T-helper 2 cell (primary cell): ENCODE measurements at places on chromosomes 4 and X.

GRCh38 chr4:155855897-155856296 lies 10.2 kb downstream of the ASIC5 start:
- DNase-seq, result no peak

DNA sequence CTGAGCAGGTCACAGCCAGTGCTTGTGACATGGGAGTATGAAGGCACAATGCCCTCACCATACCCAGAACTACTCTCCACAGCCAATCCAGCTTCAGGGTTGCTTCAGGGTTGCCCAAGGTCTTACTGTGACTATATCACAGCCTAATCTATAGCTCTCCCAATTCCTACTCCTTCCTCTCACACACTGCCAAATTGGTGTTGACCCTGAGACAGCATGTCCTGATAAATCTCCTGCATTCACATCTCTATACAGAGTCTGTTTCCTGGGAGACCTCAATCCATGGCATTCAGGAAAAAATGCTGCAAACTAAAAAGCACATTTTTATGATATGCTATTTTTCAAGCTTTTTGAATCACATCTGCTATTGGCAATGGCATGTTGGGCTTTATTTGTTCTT lies 456.7 kb downstream of the GRID2 start:
- no peak for DNase-seq

DNA sequence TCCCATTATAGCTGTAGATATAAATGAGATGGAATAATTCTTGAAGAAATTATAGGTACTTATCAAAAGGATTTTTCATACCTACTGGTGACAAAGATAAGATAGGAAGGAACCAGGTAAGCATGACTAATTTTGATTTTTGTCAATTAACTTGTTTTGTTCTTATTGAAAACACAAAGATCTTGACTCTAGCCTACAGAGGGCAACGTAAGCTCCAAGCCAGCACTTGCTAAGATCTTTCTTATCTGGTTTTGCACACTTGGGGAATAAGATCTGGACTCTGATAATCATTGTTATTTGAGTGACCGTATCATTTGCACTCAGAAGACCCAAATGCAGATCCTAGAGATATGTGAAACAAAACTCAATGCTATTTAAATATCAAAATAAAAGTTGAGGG lies 223.4 kb downstream of the VEGFC start:
- no peak for DNase-seq

DNA sequence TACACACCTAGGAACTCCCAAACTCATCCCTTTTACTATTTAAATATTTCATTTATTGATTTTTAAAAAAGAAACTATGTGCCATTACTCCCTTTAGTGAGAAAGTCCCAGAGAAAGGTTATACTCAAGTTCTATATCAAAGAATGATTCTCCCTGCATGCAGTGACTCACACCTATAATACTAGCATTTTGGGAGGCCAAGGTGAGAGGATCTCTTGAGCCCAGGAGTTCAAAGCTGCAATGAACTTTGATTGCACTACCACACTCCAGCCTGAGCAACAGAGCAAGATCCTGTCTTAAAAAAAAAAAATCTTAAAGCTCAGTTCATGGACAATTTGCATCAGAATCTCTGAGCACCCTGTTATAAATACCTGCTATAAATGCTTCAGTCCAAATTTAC lies 9.2 kb upstream of the RBPJ start:
- DNase-seq, result no peak

DNA sequence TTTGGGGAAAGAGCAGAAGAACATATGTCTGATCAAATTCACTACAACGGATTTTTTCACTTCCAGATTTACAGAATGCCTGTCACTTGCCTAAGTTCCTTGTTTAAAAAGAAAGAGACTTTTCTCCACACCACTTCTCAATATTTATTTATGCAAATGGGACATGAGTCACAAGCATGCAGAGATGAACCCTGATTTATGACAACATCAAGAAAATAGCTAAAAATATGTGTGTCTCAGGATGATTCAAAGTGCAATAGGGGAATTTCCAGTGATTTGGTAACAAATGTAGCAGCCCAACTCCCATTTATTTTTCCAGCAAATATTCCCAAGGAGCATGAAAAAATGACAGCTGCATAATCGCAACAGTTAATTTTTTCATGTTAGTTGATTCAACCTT lies 180.4 kb upstream of the FAT1 start:
- no peak for DNase-seq

DNA sequence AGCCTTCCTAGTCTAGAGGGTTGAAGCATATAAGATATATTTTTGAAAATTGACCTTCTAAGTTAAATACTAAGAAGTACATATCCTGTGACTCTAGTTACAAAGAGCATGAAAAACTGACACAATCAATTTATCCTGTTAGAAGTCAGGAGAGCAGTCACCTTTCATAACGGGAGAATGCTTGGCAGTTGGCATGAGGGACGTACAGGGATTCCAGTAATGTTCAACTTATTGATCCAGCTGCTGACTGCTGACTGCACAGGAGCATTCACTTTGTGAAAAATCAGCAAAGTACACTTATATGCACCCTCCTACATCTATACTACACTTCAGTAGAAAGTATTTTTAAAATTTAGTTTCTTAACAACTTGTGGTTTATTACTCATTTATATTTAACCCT lies 4.2 kb downstream of the ADAMTS3 start:
- DNase-seq, result no peak

DNA sequence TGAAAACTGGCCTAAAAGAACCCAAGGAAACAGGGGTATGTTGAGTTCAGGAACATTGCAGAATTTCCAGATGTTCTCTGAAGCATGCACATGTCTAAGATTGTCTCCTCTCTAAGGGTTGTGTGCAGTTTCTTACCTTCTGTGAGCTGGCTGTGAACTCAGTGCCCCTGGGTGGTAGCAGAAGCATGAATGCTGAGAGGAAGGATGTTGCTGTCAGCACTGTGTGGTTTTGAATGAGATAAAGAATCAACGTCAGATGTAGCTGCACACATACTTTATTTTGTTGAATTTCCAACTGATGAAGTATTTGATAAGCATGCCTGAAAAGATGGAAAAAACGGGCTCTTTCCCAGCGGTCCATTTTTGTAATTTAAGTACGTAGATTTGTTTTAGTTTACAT lies 23.8 kb upstream of the CD38 start:
- peak; percentile 20 for DNase-seq

DNA sequence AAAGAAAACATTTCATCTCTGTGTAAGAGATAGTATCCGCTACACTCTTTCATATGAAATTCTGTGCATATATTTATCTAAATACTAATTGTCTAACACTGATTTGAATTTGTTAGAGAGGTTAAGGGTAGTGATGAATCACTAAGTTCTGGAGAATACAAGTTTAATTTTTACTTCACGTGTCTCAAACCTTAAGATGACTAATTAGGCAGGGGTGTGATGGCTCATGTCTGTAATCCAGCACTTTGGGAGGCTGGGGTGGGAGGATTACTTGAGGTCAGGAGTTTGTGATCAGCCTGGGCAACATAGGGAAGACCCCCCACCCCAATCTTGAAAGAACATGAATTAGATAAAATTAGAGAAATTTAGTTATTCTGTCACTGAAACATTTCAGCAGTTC lies 2241.9 kb downstream of the PCDH7 start:
- no peak for DNase-seq

DNA sequence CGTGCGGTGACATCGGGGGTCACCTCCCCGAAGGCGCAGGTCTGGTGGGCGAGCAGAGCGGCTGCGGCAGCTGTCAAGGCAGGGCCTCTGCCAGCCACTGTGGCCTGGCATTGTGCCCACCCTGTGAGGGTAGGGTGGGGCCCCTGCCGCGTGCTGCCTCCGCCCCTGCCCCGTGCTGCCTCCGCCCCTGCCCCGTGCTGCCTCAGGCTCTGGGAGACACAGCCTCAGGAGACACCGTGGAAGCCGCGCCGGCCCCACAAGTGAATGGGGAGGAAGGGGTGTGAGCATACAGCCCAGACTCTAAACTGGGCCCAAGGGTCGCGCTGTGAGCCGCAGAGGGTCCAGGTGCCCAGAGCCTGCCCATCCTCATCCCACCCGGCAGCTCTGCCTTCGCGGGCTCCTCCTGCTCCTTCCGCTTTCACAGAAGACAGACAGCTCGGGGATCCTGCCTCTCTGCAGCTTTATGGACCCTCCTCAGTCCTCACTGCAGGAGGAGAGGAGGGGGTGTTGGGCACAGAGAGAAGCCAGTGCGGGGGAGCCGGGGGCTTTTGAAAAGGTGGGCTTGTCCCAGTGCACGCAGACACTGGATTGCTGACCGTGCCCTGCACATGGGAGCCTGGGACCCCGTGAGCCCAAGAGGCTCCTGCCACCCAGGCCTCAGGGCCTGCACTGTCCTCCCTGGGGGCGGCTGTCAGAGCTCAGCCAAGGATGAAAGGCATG lies 27.4 kb downstream of the PCGF3 start:
- no peak for DNase-seq

DNA sequence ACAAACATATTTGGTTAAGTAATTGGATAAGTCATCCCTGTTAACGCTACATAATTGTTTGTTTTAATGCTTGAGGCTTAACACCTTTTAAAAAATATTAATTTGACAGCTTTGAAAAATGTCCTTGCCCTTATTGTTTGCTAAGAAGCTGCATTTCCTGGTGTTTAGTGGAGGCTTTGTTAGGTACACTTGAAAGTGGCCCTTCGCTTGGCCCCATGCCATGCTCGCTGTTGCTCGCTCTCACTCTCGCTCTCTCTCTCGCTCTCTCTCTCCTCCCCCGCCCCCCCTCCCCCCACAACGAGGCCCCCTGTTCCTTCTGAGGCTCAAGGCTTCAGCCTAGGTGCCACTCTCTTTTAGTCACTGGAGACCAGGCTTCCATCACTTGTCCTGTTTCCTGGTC lies 139.6 kb downstream of the DCLK2 start:
- no peak for DNase-seq

DNA sequence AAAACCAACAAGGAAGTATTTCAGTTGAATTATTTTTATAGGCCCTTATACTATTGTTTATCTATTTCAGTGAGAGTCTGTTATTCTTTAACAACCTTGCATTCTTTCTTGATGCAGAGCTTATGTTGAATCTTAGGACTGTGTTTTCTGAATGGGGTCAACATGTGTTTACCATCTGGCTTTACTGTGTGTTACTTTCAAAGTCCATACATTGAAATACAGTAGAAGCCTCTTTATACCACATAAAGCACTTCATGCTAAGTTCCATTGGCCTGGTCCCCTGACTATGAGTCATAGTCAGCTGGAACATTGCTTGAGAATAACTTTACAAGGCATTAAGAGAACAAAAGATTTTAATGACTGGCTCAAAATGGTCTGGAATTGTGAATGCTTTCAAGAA lies 152.6 kb downstream of the GASK1B start:
- DNase-seq, result no peak

GRCh38 chr4:186061921-186062320 lies 7.0 kb upstream of the TLR3 start:
- no peak for DNase-seq

DNA sequence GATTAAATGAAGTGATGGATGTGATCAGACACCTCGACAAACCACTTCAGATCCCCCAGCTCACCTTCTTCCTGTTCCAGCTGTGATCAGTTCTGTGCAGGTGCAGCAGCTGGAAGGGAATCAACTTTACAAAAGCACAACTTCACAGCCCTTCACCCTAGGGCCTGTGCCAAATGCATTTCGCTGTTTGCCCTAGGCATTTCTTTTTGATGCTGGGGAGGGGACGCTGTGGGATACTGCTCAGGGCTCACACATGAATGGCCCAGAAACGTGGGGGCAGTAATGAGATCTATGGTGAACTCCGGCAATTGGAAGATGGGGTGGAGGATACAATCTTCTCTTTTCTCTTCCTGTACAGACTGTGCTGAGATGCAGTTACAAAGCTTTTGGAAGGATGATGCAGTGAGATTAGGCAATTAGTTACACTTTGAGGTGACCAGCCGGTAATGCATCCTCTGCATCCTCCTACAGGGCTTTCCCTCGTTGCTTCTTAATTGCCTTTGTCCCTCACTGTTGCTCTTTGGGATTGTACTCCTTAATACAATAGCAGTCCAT lies 215.1 kb upstream of the PITX2 start:
- no peak for DNase-seq

DNA sequence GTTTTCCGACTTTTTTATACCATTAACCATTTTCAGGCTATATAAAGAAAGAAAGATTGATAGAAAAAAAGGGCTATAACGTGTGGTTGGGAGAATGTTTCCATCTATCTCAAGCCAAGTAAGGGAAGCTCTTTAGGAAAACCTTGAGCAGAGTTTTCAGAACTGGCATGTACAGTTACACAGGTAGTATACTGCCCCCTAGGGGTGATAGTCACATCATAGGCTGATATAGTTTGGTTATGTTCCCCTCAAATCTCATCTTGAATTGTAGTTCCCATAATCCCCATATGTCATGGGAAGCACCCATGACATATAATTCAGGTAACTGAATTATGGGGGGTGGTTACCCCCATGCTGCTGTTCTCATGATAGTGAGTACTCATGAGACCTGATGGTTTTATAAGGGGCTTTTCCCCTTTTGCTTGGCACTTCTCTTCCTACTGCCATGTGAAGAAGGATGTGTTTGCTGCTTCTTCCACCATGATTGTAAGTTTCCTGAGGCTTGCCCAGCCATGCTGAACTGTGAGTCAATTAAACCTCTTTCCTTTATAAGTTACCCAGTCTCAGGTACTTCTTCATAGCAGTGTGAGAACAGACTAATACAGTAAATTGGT lies 186.8 kb downstream of the TMA16 start:
- no peak for DNase-seq

- DNase-seq, result no peak
Measured at GRCh38 chr4:94338681-94339351, 3.8 kb downstream of the HPGDS start.

GRCh38 chr4:66571145-66571695 lies 900.9 kb upstream of the EPHA5 start:
- no peak for DNase-seq

DNA sequence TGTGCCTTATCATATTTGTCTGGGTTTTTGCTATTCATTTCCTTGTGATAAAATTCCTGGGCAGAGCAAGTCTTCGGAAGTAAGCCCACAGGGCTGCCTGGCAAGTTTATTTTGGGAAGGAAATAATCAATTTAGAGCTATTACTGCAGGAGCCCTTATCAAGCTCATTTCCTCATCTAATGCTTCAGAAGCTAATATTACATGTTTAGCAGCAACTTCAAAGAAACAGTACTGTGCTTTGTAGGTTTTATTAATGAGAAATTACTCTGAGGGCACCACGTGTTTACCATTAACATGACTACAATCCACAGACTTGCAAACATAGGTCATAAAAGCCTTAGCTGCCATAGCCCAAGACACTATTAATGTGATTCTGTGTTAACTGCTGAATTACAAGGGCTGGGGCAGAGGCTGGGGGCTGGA lies 540.0 kb downstream of the SPRY1 start:
- DNase-seq, result no peak

DNA sequence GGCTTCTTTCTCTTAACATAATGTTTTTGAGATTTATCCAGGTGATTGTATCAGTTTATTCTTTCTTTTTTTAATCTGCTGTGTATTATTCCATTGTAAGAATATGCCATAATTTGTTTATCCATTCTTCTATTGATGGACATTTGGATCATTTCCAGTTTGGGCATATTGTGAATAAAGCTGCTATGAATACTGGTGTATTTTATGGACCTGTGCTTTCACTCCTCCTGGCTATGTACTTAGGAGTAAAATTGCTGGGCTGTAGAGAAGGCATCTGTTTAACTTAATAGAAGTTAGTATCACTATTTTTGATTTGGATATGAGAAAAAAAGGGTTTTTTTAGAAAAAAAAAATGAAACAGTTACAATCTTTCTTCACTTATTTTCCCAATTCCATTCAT lies 50.0 kb upstream of the FAM9C start:
- no peak for DNase-seq
